Nephron progenitor cell (in vitro differentiated cells): ENCODE measurements at places on chromosomes 1 and 21.

DNA sequence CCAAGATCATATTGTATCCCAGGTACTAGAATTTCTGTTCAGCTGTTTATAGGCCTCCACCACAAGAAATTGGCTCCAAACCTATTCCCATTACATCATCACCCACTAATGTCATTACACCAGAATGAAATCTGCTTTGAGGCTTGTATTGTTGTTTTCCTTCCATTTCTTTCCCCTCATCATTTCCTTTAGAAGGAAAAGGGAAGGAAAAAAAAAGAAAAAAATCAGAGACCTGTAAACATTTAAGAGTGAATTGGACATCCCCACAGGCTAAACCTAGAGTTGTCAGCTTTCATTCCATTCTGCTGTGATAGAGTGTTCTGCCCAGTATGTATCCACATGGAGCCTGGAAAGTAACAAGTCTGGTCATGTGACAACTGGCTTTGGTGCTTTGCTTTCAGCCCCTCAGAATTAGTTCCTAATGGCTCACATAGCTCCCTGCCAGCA is 44.6 kb downstream of the NFYC start:
- no peak for DNase-seq

DNA sequence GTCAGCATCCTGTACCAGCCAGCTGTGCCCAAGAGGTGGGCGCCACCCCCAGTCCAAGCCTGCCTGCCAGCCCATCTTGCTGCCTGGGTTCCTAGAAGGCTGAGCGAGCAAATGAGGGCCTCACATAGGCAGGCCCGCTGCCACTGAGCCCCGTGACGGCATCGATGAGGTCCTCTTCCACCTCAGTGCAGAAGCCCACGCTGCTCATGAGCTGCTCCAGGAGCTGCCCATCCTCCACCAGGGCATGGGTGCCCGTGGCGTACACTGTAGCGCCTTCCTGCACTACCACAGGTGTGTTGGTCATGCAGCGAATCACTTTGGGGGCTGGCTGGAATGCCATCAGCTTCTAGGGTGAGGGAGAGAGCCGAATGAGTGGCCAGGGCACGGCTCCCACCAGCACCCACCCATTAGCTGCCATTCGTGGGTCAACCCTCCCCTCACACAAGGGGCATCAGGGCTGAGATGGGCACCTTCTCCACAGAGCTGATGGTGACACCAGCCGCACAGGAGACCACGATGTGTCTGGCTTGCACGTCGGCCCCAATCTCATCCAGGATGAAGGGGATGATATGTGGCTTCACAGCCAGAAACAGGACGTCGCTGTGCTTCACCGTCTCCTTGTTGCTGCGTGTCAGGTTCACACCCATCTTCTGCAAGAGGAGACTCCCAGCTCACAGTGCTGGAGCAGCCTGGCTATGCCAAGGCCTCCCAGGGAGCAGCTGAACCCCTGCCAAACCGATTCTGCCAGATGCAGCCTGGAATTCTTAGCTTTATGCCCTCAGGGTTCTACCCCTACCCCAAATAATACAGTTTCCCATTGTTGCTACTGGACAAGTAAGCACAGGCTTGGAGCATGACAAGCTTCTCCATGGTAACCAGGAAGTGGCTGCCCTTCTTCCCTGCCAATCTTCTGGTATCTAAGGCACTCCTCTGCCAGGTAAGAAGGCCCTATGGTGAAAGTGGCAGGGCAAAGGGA is 2.0 kb downstream of the PYCR2 start:
- no peak for DNase-seq

DNA sequence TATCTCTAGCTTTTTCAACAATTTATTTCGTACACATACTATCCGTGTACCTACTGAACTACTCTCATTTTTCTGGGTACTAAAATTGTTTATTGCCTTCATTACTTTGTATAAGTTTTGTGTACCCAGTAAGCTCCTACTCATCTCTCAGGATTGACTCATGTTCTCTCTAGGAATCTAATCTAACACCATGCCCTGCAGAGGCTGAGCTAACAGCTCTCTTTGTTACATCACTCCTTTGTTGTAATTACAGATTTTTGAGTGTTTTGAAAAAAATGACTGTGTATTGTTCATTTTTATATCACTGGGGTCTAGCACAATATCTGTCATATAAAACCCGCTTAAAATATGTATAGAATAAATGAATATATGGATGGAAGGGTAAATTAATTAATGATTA is 167.1 kb downstream of the ATP6V1G3 start:
- DNase-seq: no peak

GRCh38 chr1:108863984-108864383 is 7.1 kb upstream of the AKNAD1 start:
- no peak for DNase-seq

DNA sequence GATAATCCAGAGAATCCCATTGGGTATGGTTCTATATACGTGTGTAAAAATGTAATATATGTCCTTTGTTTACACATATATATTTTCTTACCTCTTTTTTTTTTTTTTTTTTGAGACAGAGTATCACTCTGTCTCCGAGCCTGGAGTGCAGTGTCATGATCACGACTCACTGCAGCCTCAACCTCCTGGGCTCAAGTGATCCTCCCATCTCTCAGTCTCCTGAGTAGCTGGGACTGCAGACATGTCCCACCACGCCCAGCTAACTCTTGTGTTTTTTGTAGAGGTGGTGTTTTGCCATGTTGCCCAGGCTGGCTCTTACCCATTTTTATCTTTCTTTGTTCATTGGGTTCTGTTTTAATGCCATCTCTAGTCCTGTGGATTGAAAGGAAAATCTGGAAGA is 59.5 kb downstream of the ZBTB17 start:
- DNase-seq: no peak

DNA sequence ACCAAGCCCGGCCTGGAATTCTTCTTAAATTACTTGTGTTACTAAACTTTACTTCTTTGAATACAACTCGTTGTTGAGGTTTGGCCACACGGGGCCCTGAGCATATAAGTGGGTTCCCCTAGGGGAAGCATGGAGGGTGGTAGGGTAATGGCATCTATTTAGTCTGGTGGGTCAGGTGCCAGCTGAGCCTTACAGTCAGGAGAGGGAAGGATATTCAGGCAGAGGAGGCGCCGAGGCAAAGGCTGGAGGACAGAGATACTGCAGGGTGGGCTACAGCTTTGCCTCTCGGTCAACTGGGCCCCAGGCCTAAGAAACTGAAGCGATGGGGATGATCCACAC is 424 bp upstream of the NECAP2 start:
- DNase-seq: no peak

DNA sequence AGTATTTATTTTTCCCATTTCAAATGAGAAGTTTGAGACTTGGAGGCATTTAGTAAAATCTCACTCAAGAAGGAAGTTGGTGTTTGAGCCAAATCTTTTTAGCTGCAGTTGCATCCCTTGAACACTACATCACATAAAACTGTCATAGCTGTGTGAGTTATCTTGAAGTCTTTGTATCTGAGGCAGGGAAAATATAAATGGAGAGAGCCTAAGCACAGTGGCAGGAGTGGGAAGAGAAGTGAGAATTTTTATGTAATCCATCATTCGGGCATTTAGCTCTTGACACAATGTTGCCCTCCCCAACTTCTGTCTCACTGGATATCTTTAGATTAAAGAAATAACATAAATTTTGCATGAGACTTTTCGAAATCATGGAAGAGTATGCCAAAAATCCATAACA is 235.4 kb upstream of the GREM2 start:
- DNase-seq: no peak

GRCh38 chr1:161017756-161018630 is 3.0 kb downstream of the F11R start:
- DNase-seq: no peak

DNA sequence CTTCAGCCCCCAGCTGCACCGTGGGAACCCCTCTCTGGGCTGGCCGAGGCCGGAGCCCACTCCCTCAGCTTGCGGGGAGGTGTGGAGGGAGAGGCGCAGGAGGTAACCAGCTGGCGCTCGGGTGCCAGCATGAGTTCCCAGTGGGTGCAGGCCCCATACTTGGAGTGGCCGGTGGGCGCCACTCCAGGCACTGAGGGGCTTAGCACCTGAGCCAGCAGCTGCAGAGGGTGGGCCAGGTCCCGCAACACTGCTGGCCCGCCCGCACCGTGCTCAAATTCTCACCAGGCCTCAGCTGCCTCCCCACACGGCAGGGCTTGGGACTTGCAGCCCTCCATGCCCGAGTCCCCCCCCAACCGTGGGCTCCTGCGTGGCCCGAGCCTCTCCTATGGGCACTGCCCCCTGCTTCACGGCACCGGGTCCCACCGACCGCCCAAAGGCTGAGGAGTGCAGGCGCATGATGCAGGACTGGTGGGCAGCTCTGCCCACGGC is 47.2 kb downstream of the LRRC53 start:
- DNase-seq: no peak

DNA sequence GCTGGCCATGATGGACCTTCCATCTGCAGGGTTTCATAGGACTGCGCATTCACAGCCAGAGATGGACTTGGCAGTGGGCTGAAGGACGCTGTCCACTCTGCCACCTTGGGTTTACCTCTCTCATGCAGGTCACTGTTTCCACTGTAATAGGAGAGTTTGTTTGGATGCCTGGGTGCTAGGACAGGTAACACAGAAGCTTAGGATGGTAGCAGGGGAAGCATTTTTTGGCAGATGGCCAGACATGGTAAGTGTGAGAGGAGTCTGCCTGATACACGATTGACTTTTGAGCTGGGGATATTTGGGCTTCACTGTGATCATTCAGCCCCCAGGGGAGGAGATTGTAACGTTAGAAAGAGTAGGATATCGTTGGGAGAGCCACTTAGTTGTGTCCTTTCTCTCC is 11.8 kb downstream of the PSEN2 start:
- no peak for DNase-seq

DNA sequence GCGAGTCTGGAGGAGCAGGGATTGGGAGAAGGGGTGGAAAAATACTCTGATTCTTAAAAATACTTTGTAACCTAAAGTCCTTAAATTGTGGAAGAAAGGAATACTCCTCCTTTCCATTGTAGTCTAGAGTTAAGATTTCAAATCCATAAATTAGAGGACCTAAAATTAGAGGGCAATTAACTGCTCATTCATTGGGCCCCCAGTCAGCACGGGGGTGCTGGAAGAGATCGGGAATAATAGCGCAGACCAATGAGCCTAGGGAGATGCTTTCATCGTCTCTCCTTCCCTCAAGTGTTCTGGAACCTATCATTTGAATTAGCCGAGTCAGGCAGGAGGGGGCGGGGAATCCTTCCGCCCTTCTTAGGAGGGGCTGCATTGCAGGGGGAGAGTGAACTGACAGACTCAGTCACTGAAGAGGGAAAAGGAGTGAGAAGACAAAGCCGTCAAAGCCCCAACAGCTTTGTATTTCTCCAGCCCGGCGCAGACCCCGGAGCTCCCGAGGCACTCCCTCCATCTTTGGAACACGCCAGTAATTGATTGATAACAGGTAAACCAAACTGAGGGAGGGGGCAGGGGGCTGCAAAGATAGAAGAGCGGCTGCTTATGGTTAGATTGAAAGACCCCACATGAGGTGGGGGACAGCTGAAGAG is at the start of gene MLLT11:
Gene MLLT11 (plus strand): TSS at position 391 of the 650 bp plus-strand sequence. CDS start 6,828 bp downstream, outside the sequence.
- peak; percentile 75 for DNase-seq

- no peak for DNase-seq
Observed at GRCh38 chr1:179921981-179922872, 32.4 kb upstream of the CEP350 start.

- no peak for DNase-seq
Observed at GRCh38 chr21:35965699-35966098, 94.6 kb downstream of the SETD4 start.

GRCh38 chr1:180593382-180593781 is 34.6 kb downstream of the OVAAL start:
- no peak for DNase-seq

DNA sequence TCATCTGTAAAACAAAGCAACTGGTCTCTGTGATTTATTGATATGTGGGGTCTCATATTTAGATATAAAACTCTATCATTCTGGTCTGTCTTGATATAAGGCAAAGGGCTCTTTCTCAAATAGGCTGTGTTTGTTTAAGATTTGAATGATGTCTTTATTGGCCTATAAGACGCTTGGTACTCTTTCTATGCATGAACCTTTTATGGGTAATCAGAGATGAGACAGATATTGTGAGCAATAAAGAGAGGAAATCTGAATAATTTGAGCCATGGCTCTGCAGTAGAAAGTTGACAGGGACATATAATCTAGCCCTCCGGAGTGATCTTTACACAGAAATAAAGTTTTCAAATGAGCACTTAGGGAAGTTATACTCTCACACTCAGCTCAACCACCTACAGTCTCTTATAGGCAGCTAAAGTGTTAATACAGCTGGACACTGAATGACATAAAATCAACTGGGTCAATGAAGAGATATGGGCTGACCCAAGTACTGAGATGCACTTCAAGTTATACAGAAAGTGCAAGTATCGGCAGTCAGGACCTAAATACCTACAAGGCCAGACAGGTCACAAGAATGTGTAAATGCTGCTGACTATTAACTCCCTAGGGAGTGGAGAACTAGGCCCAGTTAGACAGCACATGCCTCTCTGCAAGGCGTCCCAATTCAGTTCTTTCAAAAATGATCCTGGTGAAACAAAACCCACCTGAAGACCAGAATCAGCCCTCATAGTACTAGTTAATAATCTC is 111.0 kb downstream of the PTPN14 start:
- DNase-seq: no peak

- no peak for DNase-seq
Observed at GRCh38 chr1:93805027-93805610, 73.9 kb downstream of the DNTTIP2 start.

DNA sequence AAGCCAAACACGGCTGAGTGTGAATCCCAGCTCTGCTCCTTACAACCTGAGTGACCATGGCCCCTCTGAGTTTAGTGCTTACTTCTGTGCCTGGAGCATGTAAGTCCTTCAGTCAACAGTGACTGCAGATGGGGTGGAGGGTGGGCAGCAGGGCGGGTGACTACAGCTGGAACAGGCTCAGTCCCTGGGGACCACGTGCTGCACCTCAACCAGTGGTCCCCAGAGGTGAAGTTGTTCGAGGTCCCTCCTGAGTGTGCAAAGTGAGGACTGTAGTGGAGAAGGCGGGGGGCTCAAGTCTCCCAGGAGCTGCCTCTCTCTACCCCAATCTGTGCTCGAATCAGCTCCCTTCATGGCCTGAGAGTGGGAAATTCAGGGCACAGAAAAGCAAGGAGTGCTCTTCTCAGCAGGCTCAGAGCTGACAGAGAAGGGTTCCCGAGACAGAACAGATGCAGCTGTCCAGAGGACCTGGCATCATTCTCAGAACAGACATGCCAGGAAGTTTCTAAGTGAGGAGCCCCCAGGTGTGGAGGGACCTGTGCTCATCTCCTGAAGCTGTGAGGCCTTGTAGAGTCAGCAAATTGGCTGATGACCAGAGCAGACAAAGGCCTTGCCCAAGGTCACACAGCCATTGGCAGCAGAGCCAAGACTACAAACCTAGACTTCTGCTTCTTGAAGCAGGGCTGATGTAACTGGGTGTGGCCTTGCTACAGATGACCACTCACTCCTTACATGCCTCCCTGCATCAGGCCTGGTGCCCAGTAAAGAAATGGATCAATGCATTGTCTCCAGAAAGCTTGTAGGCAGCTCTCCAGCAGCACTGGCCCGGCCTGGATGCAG is 61.7 kb upstream of the EDN2 start:
- no peak for DNase-seq

GRCh38 chr1:38533772-38534472 is 325.6 kb downstream of the RRAGC start:
- DNase-seq: no peak

DNA sequence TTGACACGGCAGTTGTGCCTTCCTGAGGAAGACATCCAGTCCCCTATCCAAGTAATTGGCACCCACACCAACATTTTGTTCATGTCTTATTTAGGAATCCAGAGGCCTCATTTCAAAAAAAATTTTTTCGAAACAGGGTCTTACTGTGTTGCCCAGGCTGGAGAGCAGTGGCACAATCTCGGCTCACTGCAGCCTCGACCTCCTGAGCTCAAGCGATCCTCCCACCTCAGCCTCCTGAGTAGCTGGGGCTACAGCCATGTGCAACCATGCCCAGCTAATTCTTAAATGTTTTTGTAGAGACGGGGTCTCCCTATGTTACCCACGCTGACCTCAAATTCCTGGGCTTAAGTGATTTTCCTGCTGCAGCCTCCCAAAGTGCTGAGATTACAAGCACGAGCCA is 9.2 kb upstream of the TRNP1 start:
- DNase-seq: no peak
